ENCODE measurements at places on chromosomes 3 and 15.

DNA sequence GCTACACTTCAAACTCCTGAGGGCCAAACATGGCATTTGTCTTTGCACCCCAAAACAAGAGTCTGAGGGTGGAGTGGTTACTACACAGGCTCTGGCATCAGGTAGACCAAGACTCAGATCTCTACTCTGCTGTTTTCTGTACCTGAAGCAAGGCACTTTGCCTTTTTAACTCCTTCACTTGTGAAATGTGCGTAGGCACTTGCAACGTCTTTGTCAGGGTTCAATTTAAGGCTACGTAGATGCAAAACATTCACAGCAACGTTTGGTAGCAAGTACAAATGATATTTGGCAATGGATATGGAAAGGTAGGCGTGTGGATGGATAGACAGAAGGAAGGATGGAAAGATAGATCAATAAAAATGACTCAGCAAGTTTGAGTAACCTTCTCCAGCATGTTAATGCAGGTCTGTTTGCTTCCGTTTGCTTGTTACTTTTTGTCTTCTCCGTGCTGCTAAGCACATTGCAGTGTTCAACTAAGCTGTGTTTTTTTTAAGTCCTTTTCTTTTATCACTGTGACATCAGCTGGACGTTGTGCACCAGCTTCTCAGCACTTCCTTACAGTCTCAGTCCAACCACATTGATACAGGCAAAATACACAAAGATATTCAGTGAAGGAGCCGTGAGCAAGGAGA is 100.7 kb downstream of the LRTM1 start:
- DNase-seq = no peak

DNA sequence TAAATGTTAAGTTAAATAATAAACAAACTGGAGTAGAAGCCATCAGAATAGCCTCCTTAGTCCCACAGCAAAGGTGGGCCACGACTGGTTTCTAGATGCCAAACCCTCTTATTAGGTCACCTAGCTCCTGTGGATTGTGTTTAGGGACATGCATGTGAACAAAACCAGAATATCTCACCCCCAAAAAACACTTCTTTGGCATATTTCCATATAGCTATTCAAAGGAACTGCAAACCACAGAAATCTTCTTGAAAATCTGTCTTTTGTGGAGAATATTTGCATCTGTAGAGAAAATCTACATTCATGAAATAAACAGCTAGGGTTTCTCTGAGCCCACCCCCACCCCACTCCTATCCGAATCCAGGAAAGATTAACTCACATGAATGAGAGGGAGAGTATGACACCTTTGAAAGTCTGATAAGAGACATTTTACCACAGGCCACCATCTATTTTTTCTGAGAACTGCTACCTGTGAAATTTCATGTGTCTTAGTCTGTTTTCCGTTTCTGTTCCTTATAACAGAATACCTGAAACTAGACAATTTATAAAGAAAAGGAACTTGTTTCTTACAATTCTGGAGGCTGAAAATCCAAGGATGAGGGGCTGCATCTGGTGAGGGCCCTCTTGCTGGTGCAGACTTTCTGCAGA is 159.4 kb downstream of the NEK10 start:
- no peak for DNase-seq

DNA sequence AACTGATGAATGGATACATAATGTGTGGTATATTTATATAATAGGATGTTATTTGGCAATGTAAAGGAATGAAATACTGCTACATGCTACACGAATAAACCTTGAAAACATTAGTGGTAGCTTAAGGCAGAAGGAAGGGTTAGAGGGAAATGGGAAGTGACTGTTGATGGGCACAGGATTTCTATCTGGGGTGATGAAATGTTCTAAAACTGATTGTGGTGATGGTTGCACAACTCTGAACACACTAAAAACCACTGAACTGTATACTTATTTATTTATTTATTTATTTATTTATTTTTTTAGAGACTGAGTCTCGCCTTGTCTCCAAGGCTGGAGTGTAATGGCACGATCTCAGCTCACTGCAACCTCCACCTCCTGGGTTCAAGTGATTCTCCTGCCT is 24.8 kb upstream of the SHISA5 start:
- no peak for DNase-seq

- DNase-seq = no peak
These were observed 23.6 kb upstream of the DUT start for GRCh38 chr15:48307586-48307985.

DNA sequence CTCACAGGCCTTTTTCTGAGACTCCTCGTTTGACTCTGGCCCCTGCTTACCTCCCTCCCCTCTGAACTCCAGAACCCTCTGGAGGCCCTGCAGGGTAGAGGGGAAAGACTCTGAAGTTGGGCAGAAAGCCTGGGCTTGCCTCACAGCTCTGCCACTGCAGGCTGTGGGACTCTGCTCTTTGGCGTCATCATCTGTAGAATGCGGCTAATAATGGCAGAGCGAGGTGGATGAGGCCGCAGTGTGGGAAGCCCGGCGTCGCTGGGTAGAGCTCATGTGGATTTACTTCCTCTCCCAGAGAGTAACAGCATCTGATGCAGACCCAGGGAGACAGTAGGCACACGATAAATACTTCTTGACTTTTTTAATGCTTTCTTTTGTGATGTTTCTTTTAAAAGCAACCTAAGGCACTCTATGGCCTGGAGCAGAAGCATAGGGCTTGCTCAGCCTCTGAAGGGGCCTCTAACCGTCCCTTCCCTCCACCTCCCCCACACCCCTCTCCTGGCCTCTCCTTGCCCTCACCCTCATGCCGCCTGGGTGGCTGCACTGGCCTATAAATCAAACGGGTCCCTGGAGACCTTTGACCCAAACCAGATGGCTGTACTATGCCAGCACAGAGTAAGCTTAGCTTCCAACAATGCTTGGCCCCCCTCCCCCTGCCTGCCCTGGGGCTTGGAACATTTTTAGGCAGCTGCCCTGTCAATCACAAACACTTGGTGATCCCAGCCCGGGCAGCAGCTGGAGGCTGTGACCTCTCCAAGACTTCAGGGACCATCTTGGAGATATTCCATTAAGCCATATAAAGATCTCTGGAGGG is 32.9 kb downstream of the SPSB4 start:
- DNase-seq = no peak

- DNase-seq = no peak
These were observed 11.2 kb upstream of the LOXL1 start for GRCh38 chr15:73915082-73915481.

DNA sequence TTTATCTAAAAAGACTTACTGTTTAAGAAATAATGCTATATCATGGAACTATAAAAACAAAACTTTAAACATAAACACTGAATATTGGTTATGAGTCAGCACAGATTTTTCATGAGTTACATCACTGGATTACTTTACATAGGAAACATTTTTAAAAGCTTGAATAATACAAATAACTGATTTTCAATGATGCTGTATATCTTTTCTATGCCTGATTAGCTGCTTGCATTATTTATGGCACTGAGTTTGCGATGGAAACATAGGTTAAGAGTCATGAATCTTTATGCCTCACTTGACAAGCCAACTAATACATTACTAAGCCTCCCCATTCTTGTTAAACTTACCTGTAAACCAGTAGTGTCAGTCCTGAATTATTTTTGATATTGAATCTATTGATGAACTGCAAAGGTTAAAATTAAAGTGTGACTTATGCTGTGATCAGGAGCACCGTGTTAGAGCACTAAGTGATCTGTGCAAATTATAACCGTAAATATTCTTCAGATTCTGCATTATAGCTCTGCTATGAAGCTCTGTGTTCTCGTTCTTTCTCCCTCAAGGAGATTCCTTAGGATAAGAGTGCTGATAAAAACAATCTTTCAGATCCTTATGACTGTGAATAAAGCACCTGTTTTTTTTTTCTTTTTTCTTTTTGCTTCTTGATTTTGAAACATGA is 437.3 kb upstream of the BCHE start:
- DNase-seq = no peak

DNA sequence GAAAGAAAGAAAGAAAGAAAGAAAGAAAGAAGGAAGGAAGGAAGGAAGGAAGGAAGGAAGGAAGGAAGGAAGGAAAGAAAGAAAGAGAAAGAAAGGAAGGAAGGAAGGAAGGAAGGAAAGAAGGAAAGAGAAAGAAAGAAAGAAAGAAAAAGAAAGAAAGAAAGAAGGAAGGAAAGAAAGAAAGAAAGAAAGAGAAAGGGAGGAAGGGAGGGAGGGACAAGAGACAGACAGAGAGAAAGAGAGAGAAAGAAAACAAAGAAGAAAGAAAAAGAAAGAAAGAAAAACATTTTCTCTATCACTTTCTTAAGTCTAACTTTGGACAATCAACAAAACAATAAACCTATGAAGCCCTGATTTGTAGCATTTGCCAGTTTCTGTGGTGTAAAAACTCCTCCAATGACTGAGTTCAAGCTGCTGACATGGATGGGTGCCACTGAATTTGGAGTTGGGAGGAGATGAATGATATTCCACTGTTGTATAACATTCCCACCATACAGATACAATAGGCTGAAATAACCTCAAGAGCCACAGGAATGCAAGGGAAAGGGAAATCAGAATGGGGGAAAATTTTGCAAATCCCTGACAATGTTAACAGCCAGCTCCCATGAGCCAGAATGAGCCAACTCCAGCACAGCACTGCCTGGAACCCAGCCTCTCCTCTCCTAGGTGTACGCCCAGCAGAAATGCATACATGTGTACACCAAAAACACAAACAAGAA is 15.0 kb upstream of the RTP3 start:
- no peak for DNase-seq

- no peak for DNase-seq
These were observed 359.6 kb downstream of the NTRK3 start for GRCh38 chr15:87896936-87897335.

DNA sequence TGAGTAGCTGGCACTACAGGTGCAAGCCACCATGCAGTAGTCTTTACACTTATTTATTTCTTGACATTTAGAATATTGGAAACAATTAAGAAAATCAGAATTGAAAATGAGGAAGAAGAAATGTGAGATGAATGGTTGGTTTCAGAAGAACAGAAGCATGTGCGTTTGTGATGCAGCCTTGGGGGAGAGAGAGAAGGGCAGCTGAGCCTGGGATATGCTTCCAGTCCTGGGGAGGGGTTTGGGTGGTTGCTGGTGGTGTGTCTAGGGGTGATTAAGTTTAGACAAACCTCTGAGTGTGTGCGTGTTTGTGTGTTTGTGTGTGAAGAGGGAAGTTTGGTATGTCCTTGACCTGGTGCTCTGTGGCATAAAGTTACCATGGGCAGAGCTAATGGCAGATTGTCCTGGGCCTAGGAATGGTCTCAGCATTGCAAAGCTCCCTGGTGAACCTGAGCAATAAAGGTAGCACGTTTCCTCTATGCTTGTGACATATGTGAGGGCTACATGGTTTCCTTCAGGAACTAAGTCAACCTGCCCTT is 35.6 kb downstream of the CTSH start:
- no peak for DNase-seq

DNA sequence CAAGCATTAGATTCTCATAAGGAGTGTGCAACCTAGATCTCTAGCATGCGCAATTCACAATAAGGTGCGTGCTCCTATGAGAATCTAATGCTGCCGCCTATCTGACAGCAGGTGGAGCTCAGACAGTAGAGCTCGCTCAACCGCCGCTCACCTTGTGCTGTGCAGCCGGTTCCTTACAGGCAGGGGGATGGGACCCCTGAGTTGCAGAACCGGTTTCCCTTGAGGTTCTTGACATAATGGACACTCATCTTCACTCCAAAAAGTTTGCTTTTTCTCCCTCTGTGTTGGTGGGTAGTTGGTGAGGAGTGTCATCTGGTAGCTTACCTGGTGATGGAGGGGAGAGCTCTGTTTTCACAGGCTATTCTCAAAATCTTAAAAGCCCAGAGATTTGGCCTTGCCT is 324.0 kb upstream of the TBL1XR1 start:
- no peak for DNase-seq

- DNase-seq = no peak
These were observed 139.5 kb upstream of the TMCO5A start for GRCh38 chr15:37794947-37795346.

GRCh38 chr15:87599616-87600015 is 656.9 kb downstream of the NTRK3 start:
- no peak for DNase-seq

GRCh38 chr3:170532573-170532972 is 53.3 kb downstream of the SLC7A14 start:
- DNase-seq = no peak

GRCh38 chr15:70562906-70563305 is 200.5 kb downstream of the UACA start:
- DNase-seq = no peak

GRCh38 chr3:70982700-70983140 is 600.8 kb downstream of the FOXP1 start:
- DNase-seq = peak; percentile 60

DNA sequence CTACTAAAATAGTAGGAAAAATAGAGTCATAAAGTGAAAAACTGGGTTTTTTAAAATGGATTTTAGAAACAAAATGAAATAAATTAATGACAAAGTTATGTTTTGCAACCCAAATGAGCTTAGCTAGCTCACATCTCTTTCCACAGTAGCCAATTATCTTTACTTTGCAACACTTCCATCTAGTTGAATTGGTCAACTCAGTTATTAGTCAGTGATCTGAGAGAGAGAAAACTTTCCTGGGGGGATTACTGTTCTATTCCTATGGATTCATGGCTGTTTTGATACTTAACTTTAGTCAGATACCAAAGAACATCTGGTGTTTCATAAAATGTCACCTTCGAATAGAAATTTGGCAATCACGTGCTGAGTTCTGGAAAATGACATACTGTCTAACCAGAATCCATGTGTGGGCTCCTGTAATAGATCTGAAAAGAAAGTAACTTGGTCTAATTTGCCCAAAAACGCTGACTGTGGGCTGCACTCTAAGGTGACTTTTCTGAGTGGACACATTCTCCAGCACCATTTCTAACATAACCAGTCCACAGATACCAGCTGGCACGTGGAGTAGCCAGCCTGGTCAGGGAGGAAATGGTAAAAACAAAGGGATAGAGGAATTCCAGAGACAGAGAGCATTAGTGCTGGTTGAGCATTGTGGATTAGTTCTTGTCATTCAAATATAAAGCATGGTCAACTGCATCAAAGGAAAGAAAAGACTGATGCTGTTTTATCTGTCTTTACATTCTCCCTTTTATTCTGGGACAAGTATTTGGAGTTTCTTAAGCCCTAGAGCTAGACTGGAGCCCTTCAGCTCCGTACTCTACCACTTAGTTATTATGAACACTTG is 45.2 kb upstream of the CCDC80 start:
- DNase-seq = no peak

- DNase-seq = no peak
These were observed 34.6 kb downstream of the CDIN1 start for GRCh38 chr15:36614016-36614415.

DNA sequence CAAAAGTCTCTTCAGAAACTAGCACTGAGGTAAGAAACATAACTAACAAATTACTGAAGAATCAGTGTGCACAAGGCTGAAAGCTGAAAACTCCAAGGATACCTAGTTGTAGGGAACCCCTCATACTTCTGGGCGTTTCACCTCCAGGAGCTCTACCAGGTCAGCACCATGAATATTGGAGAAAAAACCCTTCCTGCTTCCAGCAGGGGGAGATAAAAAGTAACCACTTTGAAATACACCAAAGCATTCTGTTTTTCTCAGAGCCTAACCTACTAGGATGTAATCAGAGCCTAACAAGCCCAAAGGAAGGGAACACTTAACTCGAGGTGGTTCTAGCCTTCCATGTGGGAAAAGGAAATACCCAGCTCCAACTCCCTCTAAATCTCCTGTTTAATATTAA is 175.8 kb upstream of the MME start:
- DNase-seq = no peak

- no peak for DNase-seq
These were observed 18.3 kb upstream of the MRPS22 start for GRCh38 chr3:139325551-139325950.
